Left hindlimb (tissue), 1 donor: ENCODE measurements at places on chromosomes 2 and 18.

DNA sequence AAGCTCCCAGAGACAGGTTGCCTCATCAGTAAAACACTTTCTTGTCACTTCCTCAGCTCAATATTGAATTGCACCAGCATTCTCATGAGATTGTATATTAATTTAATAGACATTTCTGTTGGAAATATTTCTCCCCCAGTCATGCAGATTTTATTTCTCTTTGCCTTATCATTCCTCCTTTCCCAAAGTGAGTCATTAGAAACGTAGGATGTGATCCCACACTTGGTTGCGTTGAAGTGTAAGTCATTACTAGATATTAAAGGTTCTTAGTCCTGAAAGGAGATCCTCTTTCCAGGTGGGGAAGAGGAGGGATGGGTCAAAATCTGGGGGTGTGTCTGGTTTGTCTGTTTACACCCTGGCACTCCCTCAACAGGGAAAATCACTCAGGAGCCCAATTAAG, 438.2 kb downstream of the SLC4A3 start:
- no peak for DNase-seq

DNA sequence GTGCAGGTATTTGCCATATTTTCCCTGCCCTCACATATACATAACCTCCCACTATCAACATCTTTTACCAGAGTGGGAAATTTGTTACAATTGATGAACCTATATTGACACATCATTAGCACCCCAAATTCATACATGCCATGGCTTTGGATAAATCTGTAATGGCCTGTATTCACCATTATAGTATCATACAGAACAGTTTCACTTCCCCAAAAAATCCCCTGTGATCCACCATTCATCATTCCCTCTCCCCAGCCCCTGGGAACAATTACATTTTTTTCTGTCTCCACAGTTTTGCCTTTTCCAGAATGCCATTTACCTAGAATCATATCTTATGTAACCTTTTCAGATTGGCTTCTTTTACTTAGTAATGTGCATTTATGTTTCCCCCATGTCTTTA, 494.5 kb downstream of the RNF144A start:
- no peak for DNase-seq

DNA sequence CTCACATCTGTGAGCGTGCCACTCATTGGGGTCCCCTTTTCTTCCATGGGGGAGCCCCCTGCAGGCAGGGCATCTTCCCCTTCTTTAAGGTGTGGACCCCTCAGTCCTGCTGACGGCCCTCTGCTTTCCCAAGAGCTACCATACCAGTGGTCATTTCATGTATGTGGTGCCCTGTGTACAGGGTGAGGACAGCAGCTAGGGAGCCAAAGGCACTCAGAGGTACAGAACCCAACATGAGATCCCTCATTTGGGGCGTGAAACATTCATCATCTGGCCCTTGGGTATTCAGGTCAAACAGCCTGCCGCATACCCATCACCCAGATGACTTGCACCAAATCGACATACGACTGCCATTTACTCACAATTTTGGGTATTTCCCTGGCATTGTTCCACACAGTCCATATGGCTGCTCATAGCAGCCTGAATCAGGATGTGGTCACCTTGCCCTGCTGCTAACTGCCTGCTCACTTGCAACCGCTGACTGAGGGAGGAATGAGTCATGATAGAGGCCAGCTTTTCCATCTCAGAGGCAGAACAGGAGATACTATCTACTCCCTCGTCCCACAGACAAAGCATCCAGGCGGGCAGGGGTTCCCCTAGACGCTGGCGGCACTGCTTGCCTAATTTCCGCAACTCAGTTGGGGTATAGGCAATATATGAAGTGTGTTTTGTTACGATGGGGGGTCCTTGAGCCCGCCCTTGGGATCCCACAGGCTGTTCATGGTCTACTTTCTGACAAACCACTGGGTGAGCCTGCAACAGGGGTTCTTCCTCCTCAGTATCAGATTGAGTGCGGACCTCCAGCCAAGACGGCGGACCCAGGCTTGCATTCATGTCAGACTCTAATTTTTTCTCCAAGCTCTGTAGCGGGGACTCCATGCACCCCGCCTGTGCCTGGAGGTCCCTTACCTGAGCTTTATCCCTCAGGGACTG, 228.6 kb downstream of the SATB2 start:
- no peak for DNase-seq

- DNase-seq: no peak
Observed at GRCh38 chr2:201660293-201660895, 17.1 kb upstream of the TMEM237 start.

DNA sequence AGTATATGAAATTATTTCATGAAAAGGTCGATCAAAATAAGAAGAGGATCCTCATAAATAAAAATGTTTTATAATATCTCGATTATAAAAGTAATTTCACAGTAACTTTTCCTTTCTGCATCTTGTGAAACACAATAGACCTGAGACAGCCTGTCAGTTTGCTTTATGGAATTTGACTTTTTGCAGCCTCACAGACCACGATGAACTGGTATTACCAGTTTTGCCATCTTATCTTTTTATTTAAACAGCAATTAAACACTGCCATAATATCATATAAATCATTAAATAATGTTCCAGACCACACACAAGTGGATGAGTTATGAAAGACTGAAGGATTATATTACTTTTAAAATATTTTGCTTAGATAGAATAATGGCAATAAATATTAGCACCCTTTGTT, 10.7 kb upstream of the GALNT3 start:
- no peak for DNase-seq

DNA sequence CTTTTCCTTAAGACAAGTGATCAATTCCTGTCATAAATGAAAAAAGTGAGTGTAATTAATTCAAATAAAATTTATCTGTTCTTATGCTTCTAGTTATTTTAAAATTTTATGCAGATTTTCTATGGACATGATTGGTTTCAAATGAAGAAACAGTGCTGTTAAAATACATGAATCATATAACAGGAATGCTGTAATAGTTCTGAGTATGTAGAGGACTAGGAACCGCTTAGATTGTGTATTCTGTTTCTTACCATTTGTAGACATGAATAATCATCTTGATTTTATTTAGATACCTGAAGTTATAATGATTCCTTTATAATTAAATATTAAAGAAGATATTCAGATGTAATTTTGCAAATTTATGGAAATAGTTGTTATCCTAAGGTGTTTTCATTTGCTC, 3.5 kb downstream of the ACTR2 start:
- no peak for DNase-seq

GRCh38 chr2:151560289-151560688, 150.6 kb downstream of the RIF1 start:
- DNase-seq: no peak

- DNase-seq: no peak
Observed at GRCh38 chr2:32386739-32387138, 29.9 kb downstream of the BIRC6 start.

- DNase-seq: no peak
Observed at GRCh38 chr2:172239944-172240590, 137.4 kb upstream of the DLX2 start.

- DNase-seq: no peak
Observed at GRCh38 chr2:25313711-25314513, 27.8 kb downstream of the DNMT3A start.
